ENCODE measurements at places on chromosomes 7 and 10. TPM values are rescaled to one million over a fixed set of nuclear protein-coding genes. Genes with fewer than 3 reads are reported as not detected.

- H3K36me3 ChIP-seq = no peaks in the 10 kb centered on the region
- H3K27me3 ChIP-seq = no peaks in the 10 kb centered on the region
- H3K27ac ChIP-seq = no peak overlapping the region
- no peak for DNase-seq
- peaks cover 4% of the 10 kb centered on the region for H3K4me1 ChIP-seq
Measured at GRCh38 chr7:27992755-27993493, 187.7 kb downstream of the JAZF1 start.

MRLN gene
- total RNA-seq = not detected

GRCh38 chr7:2249744-2250323 lies 7.8 kb downstream of the NUDT1 start:
- no peak overlapping the region for H3K4me3 ChIP-seq
- no peak overlapping the region for H3K27ac ChIP-seq
- DNase-seq = no peak
- no peaks in the 10 kb centered on the region for H3K4me1 ChIP-seq
- no peaks in the 10 kb centered on the region for H3K36me3 ChIP-seq
- no peaks in the 10 kb centered on the region for H3K27me3 ChIP-seq

GRCh38 chr10:97065686-97066660 lies 119.8 kb downstream of the SLIT1 start:
- DNase-seq = no peak
- H3K4me3 ChIP-seq = no peak overlapping the region
- H3K27me3 ChIP-seq = no peaks in the 10 kb centered on the region

DNA sequence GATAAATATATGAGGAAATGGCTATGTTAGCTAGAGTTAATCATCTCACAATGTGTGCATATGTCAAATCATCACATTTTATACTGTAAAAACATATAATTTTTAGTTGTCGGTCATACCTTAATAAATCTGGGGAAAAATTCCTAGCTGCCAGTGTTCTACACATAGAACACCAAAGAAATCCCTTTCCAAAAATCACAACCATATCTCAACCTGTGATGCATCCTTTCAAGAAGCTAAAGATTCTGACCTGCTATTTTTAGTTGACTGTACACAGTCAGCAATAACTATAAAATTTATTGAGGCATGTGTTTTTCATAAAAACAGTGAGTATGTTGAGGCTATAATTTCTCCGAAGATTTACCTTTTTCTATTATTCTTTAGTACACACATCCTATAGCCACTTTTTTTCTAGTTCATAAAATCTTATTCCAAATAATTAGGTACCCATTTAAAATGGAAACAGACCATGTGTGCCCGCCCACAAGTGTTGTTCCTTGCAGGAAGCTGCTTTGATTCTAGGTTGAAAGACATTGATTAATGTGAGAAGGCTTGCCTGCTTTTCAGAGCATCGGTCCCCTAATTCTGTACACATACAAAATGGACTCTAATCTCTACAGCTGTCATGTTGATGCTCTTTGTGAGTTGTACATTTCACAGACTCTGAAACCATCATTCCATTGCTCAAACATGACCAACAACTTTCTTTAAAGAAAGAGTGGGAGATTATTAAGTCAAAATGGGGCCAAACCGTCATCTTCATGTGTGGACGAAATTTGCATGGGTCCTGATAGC lies 117.5 kb upstream of the LRRN3 start:
- H3K27me3 ChIP-seq = no peaks in the 10 kb centered on the region
- DNase-seq = no peak
- H3K36me3 ChIP-seq = no peaks in the 10 kb centered on the region
- no peaks in the 10 kb centered on the region for H3K4me1 ChIP-seq

DNA sequence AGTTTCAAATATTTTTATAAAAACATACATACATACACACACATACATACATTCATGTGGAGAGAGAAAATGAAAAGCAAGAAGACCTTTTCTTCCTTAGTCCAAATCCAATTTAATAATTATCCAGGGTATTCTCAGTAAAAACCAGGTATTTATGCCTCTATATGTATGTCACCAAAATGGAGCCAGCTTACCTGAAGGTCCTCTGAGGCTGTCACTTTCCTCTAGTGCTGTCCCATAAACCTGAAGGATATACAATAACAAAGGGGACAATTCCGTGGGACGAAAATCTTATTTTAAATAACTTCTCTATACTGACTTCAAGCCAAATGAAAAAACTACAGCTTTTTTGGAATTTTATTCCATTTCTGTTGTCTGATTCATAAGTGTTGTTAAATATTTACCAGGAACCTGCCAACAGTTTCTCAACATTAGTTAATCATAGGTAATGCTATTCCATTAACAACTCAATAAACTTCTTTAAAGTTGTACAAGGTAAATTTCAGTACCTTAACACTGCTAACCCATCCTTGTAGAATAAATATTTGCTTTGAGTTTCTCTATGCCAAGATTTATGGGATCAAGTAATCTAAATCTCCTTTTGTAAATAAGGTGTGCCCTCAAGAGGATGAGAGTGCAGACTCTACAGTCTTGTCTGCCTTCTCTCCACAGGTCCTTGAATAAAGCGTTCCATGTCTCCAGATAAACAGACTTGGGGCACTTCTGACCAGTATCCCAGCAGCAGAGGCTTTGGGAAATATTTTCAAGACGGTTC lies 260.3 kb downstream of the AHR start:
- peaks cover 28% of the 10 kb centered on the region for H3K4me1 ChIP-seq
- H3K27ac ChIP-seq = peak overlapping the region; percentile 85
- H3K27me3 ChIP-seq = no peaks in the 10 kb centered on the region
- DNase-seq = peak; percentile 40
- no peaks in the 10 kb centered on the region for H3K36me3 ChIP-seq

NPY4R gene
- 0.12 TPM for total RNA-seq

GRCh38 chr7:131504157-131504899 lies 52.1 kb downstream of the PODXL start:
- no peaks in the 10 kb centered on the region for H3K27me3 ChIP-seq
- peaks cover 10% of the 10 kb centered on the region for H3K4me1 ChIP-seq
- H3K36me3 ChIP-seq = no peaks in the 10 kb centered on the region
- H3K27ac ChIP-seq = no peak overlapping the region
